Progenitor cell of endocrine pancreas (in vitro differentiated cells): ENCODE measurements at places on chromosomes 6 and 20. TPM values are rescaled to one million over a fixed set of nuclear protein-coding genes. Genes with fewer than 3 reads are reported as not detected.

Gene MMP24
- 3.4 TPM in 2 replicates for total RNA-seq

Gene ANKRD6
- 29.7 and 32.4 TPM in 2 replicates for total RNA-seq

Gene TOP1
- 86.7 and 90.8 TPM in 2 replicates for total RNA-seq

Gene GPX5
- total RNA-seq: not detected in 2 replicates

Gene IL17A
- total RNA-seq: not detected in 2 replicates

Gene C20orf204
- 3.3 and 3.4 TPM in 2 replicates for total RNA-seq

Gene NFATC2
- total RNA-seq: 10.1 and 11.2 TPM in 2 replicates

GRCh38 chr6:34924831-34925625 is 36.0 kb downstream of the ANKS1A start:
- DNase-seq: no peak

DNA sequence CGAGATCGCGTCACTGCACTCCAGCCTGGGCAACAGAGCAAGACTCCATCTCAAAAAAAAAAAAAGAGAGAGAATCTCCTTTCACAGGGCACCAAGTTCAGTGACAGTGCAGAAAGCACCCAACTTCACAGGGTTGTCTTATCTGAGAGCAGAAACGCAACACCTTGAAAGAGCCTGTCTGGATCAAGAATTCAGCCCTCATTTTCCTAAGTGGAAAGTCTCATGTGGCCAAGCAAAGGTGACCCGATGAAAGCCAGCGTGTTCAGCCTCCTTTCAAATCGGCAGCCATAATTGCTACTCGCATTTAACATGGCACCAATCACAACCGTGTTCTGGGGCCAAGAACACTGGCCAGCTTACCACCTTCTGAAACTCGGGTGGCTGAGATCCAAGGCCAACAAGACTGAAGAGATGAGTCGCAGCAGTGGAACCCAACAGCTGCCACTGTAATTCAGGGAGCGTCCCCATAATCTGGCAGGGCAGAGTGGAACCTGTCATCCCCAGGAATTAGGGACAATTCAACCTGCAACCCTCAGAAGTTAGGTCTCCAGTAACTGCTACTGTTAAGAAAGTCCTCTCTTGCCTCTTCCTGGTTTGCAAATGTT is 536.7 kb upstream of the JARID2 start:
- no peak for DNase-seq

DNA sequence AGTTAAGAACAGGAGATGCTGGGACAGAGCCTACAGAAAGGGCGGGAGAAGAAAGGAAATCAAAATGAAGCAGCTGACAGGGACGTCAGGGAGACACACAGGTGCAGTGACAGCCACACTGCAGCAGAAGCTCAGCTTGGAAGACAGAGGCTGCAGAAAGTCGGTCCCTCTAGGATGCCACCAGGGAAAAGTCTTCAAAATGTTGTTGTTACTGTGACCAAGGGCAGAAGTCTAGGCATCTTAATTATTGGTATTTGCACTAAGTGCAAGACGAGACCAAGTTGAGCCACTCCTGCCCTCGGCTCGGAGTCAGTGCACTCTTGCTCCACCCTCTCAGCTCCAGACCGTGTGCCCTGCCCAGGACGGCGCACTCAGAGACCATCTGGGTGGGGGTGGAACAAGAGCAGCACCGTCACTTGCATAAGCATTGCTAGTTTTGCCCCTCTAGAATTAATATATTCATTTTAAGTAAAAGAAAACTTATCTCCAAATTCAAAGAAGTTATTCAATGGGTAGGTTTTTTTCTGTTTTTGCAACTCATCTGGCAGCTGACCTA is 2.6 kb downstream of the PRR18 start:
- DNase-seq: no peak

GRCh38 chr20:2652724-2653555 is 508 bp downstream of the NOP56 start:
- peak; percentile 23 for DNase-seq

GRCh38 chr6:63795006-63795405 is 159.4 kb downstream of the PHF3 start:
- no peak for DNase-seq

DNA sequence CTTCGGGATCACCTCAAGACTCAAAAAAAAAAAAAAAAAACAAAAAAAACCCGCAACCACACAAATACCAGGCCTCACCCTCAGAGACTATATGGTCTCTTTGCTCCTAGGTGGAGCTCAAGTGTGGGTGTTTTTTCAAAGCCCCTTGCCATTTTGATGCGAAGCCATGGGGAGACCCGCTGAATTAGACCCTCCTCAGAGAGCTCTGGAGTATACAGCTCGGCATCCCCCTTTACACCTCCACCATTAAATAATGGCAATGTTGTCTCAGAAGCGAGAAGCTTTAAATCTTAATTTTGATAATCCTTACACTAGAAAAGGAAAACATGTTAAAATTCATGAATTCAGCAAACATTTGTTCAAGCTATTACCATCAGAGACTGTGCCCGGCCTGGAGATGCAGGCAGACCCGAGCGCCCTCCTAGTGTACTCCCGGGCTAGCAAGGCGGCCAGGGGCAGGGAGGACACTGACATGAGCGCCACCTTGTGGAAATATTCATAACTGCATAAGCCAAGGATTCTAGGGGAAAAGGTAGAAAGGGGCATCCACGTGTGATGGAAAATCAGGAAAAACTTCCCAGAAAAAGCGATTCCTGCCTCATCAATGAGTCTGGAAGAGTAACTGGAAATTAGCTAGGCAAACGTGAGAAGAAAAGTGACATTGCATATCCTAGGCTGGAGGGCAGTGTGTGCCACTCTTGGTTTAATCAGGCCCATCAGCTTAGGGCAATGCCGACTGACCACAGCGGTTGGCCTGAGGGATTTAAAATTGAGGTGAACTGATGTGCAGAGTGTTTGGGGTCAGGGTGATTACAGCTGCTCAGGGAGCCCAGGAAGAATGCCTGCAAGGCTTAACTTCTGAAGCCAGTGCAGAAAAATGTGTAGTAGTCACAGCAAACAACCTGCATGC is 72.5 kb downstream of the B3GAT2 start:
- peak; percentile 62 for DNase-seq

DNA sequence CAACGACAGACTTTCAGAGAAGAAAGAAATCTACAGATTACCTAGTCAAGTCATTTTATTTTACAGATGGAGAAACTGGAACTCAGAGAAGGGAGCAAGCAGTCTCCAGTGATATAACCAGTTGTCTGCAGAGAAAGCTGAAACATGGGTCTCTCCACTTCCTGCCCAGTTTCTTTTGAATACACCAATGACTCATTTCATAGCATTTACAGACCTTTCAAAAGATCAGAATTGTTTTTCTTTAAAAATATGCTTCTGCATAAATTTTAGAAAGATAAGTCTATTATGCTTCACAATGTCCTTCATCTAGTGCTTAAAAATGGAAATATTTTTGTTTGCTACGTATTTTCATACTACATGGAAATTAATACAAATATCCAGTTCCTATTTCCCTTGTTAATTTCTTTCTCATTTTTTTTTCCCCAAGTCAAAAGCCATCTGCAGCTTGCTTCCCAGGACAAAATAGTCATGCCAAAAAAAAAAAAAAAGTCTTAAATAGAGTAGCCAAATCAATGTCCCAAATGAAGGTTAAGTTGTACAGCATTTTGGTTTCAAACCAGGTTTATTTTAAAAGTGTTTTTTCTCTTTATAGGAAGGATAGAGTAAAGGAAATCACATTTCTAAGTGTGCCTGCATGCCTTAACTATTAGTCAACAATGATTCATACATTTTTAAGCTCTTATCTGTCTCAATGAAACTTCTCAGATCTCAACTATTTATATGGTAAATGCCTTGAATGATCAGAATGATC is 36.9 kb downstream of the ARHGAP18 start:
- no peak for DNase-seq

- DNase-seq: no peak
Measured at GRCh38 chr6:90569223-90569622, 17.6 kb downstream of the MAP3K7 start.

DNA sequence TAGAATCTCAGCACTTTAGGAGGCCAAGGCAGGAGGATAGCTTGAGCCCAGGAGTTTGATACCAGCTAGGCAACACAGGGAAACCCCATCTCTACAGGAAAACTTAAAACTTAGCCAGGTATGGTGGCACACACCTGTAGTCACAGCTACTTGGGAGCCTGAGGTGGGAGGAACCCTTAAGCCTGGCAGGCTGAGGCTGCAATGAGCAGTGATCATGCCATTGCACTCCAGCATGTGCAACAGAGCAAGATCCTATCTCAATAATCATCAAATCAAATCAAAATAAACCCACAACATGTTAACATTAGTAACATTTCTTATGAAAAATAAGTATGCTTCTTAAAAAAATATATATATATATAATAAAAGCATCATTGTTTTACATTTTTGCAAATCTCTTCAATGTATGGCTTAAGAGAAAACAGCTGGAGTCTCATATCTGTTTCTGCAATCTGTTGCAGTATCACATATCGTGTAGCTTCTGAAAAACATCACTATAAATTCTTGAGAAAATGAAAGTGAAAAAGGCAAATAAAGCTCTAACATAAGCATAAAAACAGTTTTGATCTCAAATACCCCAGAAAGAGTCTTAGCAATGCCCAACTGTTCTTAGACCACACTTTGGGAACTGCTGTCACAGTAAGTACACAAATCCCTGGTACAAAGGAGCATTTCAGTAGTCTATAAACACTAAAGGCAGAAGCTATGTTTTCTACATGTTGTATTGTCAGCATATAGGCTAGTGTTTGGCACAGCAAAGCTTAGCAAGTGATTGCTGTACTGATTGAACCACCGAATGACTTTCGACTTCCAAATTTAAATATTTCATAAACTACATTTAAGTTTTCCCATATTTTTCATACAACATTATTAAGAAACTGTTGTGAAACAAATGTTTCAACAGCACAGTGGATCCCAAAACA is 8.0 kb downstream of the MMUT start:
- DNase-seq: no peak

DNA sequence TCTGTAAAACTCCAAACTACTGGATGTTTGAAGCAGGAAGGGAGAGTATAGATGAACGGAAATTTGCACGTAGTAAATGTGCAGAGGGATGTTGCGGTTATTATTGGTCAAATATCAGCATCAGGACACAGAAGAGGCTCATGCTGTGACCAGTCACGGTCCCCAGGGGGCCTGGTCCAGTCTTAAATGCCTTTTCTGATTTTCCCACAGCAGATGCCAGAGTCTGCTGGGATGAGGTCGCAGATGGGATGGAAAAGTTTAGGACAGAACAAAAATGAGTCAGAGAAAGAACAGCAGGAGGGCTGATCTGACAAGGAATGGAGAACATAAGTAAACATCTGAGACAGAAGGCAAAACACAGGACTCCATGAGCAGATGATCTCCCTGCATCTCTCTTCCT is 11.7 kb upstream of the SIRPG start:
- no peak for DNase-seq

- no peak for DNase-seq
Measured at GRCh38 chr20:10555865-10556308, 117.9 kb downstream of the JAG1 start.

DNA sequence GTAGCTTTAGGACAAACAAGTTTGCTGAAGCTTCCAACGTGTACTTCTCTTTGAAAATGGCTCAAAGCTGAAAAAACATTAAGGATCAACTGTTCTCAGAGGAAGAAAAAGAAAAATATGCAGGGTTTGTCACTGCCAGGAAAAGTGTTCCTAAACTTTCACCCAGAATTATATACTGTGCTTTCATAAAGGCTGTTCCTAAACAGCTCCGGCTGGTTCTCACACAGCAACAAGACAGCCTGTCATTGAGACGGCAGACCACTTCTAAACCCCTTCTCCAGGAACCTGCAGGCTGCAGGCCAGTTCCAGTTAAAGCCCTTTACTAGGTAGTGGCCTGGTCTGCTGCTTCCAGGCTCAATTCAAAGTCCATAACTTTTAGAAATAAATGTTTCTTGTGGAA is 97.4 kb upstream of the SOX4 start:
- DNase-seq: no peak

GRCh38 chr20:24138951-24139350 is 150.4 kb upstream of the GGTLC1 start:
- no peak for DNase-seq

DNA sequence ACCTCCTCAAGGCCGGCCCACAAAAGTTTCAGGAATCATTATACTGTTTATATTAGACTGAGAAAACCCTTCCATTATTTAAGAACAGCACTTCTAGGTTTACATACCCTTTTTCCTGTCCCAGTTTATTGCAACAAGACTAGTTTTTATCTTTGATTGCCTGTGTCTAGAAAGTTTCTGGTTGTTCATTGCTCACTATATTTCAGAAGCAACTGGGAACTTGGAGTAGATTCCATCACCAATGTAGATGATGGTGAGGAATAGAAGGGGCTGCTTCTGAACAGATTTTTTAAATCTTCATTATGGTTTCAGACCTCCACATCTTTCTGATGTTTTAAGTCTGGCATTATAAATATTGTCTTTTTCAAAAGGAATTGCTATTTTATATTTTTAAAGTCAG is 93.0 kb downstream of the BCAS1 start:
- DNase-seq: no peak

- no peak for DNase-seq
Measured at GRCh38 chr6:163525926-163526325, 111.4 kb downstream of the QKI start.

DNA sequence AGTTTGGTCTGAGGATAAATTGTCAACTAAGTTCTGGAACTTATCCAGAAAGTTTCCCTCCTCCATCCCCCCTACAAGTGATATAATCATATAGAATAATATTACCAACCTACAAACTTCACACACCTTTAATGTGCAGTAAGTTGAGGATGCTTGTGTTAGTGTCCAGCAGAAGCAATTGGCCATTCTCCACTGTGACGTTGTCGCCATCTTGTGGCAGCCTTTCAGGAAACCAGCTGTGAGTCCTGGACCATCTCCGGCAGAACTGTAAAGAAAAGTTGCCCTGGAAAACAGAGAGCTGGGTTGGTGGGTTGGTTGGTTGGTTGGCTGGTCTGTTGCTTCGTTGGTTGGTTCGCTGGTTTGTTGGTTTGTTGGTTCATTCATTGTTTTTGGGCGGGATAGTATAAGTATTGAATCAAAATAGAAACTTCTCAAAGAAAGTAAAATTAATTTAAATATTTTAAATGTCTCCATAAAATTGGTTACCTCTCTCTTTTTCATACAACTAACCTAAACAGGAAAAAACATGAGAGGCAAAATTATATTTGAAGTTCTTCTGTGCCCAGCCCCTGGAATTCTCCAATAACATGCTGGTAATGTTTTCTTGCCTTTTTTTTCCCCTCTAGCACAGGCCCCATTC is 127.5 kb downstream of the PKHD1 start:
- peak; percentile 61 for DNase-seq

GRCh38 chr20:389220-389619 is 8.7 kb downstream of the TRIB3 start:
- no peak for DNase-seq
